ENCODE measurements at places on chromosomes 6 and 20.

- no peak for DNase-seq
Measured at GRCh38 chr20:41040855-41041254, 12.2 kb downstream of the TOP1 start.

DNA sequence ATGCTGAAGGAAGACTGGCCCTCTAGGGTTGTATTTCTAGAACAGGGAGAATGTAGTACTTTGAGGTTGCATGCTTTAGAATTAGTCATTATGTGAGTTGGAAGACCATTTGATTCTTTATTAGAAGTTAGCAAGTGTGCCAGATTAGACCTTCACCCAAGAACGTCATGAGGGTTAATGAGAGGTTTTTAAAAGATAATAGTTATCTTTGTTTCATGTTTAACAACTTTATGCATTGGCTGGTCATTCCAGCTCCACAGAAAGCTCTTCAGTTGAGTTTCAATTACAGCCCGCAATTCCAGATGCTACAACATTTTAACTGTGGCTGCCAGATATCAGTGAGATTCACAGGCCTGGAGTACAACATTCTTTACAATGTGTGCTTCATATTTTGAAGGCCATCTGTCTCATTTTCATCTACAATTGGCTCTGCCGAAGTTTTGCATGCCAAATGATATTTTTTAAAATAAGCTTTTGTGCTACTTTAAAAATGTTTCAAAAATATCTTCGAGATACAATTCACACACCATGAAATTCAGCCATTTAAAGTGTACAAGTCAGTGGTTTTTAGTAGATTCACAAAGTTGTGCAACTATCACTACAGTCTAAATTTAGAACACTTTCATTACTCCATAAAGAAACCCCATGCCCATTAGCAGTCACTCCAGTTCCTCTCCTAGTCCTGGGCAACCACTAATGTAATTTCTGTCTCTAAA lies 61.1 kb upstream of the FBXO30 start:
- DNase-seq = no peak

- DNase-seq = no peak
Measured at GRCh38 chr6:147595961-147596360, 87.5 kb downstream of the SAMD5 start.

- no peak for DNase-seq
Measured at GRCh38 chr6:111461860-111462259, 21.2 kb downstream of the REV3L start.

GRCh38 chr6:4322134-4322845 lies 186.9 kb upstream of the ECI2 start:
- no peak for DNase-seq

GRCh38 chr6:101110814-101111213 lies 229.7 kb upstream of the ASCC3 start:
- DNase-seq = no peak

DNA sequence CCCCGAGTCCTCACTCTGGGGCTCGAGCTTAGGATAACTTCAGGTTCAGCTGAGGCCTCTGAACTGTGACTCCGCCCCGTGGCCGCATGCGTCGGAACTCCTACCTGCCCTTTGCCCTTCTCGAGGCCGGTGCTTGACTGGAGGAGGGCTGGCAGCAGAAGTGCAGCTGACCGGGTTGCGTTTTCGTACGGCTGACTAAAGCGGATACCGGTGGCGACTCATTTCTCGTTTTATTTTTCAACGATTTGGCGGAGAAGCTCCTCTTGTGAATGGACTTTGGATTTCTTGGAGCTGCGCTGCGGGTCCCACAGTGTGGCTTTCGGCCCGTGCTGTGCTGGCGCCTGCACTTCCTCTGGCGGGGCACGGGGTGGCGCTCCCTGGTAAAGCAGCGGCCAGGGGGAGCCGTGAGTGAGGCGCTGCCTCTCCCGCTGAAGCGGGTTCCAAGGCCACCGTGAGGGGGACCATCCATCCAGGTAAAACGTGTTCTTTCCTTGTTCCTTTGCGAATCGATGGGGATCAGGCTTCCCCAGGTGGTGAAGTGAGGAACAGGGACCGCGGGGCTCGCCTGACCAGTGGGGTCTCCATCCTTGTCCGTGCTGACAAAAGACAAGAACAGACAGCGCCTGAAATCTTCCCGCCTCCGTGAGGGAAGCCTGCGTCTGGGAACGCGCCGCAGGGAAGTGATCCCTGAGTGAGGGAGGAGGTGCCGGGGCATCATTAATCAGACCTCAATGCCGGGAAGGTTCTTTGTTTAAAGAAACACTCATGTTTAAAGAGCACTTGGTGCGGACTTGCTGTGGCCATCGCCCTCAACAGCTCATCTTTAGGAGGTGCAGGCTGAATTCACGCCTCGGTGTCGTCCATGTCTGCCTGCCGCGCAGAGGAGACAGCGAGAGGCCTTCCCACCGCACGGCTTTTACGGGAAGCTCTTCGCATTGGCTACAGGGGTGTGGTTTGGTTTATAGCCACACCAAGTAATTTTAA lies 38.8 kb downstream of the ERMARD start:
- no peak for DNase-seq

GRCh38 chr6:16419636-16420336 lies 181.4 kb downstream of the GMPR start:
- DNase-seq = no peak

- DNase-seq = no peak
Measured at GRCh38 chr20:36506253-36506652, 35.1 kb upstream of the MYL9 start.

- no peak for DNase-seq
Measured at GRCh38 chr20:59441306-59441705, 140.9 kb downstream of the EDN3 start.

GRCh38 chr6:10256113-10256690 lies 158.7 kb downstream of the TFAP2A start:
- DNase-seq = no peak

DNA sequence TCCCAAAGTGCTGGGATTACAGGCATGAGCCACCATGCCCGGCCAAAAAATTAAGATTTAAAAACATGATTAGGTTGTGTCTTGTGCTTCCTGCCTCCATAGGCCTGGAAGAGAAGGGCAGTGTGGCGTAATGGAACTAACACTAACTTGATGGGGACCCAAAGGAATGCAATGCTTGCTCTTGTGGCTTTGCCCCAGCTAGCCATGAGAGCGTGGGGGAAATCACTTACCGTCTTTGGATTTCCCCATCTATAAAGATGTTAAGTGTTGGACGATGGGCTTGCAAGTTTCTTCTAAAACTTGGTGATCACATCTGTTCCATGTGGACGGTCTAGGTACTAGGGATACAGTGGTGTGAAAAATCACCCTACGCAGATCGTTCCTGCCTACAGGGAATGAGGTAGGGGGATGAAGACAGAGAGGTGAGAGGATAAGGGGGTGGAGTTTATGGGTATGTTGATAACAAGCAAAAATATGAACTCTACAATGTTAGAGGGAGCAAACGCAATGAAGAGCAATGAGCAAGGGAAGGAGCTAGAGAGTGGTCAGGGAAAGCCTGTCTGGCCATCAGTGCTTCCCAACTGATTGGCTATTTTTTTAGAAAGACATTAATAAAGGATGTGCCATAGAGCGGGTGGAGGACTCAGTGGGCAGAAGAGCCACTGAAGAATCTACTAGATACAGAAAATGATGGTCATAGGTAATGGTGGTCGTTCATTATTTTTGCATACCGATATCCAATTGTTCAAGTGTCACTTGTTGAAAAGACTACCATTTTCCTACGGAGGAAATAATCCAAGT lies 165.2 kb downstream of the BCAS1 start:
- DNase-seq = no peak

GRCh38 chr6:34343806-34344205 lies 48.7 kb downstream of the NUDT3 start:
- DNase-seq = no peak

DNA sequence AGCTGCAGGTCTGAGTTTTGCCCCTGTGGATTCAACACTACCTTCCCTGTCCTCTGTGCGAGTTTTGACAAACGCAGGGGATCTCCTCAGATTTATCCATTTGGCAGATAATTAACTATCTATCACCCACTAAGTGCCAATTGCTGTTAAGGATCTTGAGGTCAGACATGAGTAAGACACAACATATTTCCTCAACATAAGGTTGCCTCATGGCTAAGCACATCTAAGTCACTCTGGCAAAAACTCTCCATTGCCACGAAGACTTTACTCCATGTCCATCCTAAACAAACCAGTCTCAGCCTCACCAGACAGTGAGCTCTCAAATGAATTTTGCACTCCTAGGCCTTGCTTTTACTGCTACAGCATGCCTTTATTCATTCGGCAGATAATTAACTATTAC lies 408.4 kb downstream of the MAFB start:
- DNase-seq = no peak

DNA sequence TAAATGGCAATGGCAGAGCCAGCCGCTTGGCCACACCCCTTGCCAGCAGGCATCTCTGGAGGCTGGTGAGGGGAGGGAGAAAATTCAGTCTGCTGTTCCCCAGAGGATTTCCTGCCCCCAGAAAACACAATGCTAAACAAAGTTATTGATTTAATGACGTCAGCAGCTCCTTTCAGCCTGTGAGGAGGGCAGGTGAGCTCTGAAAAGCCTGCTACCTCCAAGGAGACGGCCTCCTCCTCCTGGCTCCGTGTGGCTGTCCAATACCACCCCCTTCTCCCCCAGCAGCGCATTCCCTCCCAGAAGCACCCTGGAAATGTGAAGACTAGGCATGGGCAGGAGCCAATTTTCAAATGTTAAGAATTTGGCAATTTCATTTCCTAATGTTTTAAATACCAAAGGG lies 393.1 kb downstream of the ZFAND3 start:
- peak; percentile 87 for DNase-seq

GRCh38 chr6:114785235-114786127 lies 442.7 kb upstream of the HS3ST5 start:
- no peak for DNase-seq

DNA sequence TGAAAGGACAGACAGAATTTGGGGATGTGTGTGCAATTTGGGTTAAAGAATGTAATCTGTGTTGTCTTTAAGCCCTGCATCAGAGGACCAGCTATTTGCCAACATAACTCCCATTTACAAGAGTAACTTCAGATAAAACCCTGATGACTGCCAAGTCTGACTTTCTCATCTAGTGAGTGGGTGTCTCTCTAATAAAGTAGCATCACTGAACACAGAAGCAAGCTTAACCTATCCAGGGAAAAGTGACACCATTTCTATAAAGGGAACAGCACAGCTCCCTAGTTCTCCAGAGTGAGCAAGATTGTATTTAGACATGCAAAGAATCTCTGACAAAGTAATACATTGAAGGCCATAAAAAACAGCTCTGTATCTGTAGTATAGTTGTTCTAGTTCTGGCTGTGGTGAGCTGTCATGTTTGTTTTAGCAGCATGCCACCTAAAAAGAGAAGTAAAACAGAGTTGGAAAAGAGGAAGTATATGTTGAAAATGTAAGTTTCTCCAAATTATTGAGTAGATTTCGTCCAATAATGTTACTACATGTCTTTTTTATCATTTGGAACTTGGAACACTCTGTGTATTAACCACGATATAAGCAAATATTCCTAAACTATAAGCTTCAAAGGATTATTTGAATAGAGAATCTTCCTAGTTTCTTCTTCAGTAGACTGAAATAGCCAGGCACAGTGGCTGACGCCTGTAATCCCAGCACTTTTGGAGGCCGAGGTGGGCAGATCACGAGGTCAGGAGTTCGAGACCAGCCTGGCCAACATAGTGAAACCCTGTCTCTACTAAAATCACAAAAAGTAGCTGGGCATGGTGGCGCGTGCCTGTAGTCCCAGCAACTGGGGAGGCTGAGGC lies 8.8 kb upstream of the PIM1 start:
- no peak for DNase-seq

- DNase-seq = no peak
Measured at GRCh38 chr6:165231177-165231576, 78.2 kb downstream of the C6orf118 start.

- no peak for DNase-seq
Measured at GRCh38 chr20:55880361-55880760, 125.0 kb downstream of the CBLN4 start.

- DNase-seq = no peak
Measured at GRCh38 chr6:151499551-151499950, 5.7 kb downstream of the CCDC170 start.

DNA sequence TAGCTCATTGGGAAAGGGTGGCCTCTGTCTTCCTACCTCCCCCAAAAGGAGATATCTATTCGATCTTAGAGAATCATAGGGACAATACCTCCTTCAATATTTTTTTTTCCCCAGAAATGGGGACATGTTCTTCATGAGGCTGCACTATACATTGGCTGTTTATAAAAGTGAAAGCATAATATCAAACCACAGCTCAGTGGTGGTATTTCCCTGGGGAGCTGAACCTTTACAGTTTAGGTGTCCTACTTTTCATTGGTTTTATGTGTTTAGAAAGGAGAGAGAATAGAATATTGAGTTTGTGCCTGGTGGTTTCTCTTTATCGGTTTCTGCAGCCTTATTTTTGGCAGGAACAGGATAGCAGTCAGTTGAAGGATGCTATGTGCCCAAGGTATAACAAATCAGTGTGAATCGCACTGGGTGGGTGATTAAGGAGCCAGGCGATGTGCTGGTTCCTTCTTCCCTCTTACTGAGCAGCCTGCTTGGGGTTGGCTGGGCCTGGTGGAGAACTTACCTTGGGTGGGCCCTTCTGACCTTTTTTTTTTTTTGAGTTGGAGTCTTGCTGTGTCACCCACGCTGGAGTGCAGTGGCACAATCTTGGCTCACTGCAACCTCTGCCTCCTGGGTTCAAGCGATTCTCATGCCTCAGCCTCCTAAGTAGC lies 25.2 kb downstream of the UST start:
- DNase-seq = no peak

DNA sequence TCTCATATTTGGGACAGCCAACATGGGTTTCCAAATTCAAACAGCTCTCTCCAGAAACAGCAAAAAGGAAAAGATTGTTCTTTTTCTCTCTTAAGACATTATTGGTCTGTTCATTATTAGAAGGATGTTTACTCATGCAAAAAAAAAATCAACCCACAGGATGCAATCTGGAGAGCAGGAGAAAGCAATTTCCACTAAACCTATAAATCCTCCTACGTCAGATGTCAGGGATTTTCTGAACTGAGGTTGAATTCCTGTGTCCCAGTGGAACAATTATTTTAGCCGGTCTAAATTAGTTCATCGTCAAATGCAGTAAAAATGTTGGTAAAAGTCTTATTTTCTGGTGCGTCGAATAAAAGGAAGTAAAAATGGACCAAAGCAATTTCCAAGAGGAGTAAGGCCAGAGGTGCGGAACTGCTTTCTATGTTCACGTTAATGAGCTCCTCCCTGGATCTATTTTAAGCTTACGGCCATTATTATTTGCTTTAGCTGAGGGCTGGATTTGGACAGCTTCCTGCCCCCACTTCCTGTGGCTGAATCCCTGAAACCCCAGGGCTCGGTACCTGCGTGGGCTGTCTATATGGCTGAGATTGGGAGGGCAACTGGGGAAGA lies at the start of gene GABRR1:
Gene GABRR1 (minus strand): TSS at position 60 of the 612 bp plus-strand sequence. CDS start 36 bp downstream, at position 24.
- no peak for DNase-seq
